ENCODE measurements at places on chromosomes 5 and 9.
A peak's percentile ranks its signal among the peaks of the same experiment; 100 is the strongest.

DNA sequence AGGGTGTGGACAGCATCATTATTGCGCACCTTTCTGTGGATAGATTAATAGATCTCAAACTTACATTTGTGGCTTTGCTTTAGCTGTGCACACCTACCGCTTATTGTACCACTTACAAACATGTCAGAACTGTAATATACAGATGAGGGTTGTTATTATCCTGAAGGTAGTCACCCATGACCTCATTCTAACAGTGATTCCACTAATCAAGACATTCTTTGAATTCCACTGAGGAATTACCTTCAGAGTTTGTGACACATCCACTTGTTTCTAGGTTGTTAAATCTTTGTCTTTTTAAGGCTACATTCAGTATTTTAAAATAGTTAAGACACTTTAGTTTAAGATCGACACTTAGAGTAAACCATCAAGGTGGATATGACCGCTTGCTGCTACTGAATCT, 7.8 kb downstream of the KCNV2 start:
- DNase-seq, result no peak

- peak; percentile 31 for DNase-seq
These were observed 1.2 kb downstream of the N4BP3 start for GRCh38 chr5:178114325-178115135.

- no peak for DNase-seq
These were observed 100.4 kb downstream of the GLDC start for GRCh38 chr9:6545017-6545691.

- DNase-seq, result no peak
These were observed 36.9 kb downstream of the ANKRD33B start for GRCh38 chr5:10600626-10601245.

- no peak for DNase-seq
These were observed 1.9 kb downstream of the IRX2 start for GRCh38 chr5:2749514-2750025.

DNA sequence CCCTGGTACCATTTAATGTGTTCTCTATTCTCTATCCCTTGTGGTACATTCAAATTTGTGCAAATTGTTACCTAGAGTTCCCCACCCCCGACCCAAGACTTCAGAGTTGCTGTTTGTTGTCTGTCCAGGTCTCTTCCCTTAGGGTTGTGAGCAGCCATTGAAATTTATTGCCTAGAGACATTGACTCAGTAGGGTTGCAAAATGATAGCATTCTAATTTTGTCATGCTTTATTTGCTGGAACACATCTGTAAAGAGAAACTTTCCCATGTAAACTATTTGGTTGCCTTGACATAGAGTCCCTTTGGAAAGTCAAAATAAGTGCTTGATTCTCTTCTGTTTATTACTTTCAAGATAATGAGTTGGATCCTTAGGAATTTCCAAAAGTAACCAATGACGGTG, 91.7 kb upstream of the KLF9 start:
- no peak for DNase-seq

DNA sequence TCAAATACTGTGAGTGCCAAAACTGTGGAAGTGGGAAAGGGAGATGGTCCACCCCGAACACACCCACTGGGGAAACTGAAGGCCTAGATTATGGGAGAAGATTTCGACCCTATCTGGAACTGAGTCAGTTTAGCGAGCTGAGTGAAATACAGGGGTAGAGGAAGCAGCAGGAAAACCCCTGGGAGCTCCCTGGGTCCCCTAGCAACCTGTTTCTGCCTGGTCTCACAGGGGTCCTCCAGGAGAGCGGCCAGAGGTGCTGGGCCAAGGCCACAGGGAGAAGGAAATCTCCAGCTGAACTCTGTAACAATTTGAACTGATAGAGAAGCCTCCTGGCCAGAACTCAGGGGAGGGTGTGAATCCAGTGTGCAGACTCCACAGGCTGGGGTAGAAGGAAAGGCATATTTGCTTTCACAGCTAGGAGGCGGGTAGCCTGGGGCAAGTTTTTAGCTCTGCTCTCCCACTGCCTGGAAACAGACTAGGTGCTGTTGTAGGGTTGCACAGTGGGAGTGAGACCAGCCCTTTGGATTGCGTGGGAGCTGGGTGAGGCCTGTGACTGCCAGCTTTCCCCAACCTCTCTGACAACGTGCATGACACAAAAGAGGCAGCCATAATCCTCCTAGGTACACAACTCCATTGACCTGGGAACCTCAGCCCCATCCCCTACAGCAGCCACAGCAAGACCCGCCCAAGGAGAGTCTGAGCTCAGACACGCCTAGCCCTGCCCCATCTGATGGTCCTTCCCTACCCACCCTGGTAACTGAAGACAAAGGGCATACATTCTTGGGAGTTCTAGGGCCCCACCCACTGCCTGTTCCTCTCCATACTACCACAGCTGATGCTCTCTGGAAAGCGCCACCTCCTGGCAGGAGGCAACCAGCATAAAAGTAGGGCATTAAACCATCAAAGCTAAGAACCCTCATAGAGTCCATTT, 78.8 kb upstream of the GPBP1 start:
- DNase-seq, result no peak

DNA sequence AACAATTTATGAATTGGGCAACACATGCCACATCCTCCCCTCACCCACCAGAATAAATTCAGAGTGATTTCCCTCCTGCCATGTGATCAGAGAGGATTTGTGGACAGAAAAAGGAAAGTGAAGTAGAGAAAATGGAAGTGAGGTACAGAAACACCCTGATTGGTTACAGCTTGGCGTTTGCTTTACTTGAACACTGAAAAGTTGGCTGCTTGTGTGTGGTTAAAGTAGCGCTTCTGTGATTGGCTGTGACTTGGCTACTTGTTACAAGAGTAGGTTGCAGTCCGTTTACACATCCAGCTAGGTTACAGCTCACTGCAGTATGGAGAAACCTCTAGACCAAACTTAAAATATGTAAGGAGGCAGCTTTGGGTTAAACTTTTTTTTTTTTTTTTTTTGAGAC, 205.2 kb upstream of the ZNF608 start:
- no peak for DNase-seq

DNA sequence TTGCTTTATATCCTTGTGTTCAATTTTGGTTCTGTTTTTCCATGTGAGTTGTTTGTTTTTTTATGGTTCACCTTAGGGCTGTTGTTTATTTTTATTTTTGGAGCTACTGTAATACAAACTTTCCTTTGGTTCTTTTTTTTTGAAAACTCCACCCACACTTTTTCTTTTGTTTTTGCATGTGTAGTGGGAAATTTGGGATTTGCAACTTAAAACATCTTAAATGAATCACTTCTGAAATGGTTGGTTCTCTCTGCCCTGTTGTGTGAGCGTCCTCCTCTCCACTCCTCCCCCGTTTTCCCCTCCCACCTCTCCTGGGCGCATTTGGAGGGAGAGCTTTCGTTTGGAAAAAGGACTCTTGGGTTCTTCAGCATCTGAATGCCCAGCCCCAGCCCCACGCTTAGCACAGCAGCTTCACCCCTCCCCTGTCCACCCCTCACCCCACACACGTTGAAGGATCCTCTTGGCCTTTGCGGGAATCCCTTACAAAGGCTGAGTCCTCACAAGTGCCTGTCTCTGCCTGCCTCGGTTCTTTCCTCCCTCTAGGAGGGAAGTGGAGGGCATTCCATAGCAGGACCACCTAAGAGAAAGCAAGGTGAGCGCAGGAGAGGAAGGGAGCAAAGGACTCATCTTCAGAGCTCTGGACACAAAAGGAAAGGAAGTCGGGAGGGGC, 67.2 kb downstream of the DMRT1 start:
- DNase-seq, result no peak

GRCh38 chr9:27626244-27627187, 53.2 kb upstream of the C9orf72 start:
- DNase-seq, result no peak

- DNase-seq, result no peak
These were observed 54.0 kb upstream of the LARP1 start for GRCh38 chr5:154701181-154701580.

GRCh38 chr9:110659891-110660541, 8.6 kb upstream of the MUSK start:
- DNase-seq, result no peak

GRCh38 chr9:121974421-121974820, 118.7 kb downstream of the TTLL11 start:
- no peak for DNase-seq

- DNase-seq, result no peak
These were observed 83.2 kb downstream of the TNC start for GRCh38 chr9:115034801-115035200.

GRCh38 chr5:96175090-96175489, 213.4 kb upstream of the ELL2 start:
- no peak for DNase-seq

DNA sequence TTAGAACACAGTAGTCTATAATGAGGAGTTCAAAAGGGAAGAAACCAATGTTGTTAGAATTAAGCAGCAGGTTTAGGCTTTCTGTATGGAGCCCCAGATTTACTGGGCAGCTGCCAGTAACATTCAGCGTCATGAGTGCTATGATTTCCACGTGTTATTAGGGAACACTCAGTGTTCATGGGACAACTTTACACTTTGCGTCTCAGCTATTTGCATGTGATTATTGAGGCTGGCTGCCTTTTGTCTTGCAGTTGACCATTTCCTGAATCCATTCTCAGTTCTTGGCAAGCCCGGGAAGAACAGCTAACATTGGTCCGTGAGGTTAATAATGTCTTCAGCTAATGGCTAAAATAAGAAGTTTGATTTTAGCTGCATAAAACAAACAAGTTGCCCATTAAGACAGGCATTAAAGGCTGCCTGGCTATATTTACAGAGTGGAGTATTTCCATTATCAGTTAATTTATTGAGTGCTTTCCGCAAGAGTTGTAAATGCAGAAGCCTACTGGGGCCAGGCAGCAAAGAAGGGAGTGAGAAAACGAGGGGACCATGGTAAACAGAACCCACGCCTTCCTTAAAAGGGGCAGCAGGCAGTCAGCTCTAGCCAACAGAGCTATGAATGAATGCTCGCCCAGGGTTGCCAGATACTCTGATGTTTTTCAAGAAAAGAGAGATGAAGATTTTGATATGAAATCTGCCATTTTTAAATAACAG, 120.9 kb downstream of the PIP5K1B start:
- no peak for DNase-seq

GRCh38 chr9:134644725-134645606, 3.4 kb downstream of the COL5A1 start:
- no peak for DNase-seq

- DNase-seq, result no peak
These were observed 79.4 kb upstream of the SAP30L start for GRCh38 chr5:154366353-154366752.

- no peak for DNase-seq
These were observed 12.4 kb downstream of the POLK start for GRCh38 chr5:75524071-75524470.

DNA sequence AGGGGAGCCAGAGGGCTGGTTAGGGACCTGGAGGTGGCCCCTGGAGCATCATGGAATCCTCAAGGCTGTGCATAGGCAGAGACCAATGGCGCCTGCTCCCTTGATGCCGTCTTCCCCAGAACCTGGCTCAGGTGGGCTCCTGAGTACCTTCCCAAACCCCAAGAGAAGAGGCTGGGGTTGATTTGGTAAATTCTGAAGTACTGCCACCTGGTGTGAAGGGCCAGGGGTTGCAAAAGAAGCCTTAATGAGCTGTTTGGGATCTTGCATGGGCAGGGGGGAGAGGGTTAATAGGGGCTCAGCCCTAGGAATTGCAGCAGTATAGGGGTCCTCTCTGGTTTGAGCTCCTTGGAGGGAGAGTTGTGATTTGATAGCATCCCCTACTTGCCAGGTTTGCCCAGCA, 52.1 kb downstream of the CYSTM1 start:
- DNase-seq, result no peak

DNA sequence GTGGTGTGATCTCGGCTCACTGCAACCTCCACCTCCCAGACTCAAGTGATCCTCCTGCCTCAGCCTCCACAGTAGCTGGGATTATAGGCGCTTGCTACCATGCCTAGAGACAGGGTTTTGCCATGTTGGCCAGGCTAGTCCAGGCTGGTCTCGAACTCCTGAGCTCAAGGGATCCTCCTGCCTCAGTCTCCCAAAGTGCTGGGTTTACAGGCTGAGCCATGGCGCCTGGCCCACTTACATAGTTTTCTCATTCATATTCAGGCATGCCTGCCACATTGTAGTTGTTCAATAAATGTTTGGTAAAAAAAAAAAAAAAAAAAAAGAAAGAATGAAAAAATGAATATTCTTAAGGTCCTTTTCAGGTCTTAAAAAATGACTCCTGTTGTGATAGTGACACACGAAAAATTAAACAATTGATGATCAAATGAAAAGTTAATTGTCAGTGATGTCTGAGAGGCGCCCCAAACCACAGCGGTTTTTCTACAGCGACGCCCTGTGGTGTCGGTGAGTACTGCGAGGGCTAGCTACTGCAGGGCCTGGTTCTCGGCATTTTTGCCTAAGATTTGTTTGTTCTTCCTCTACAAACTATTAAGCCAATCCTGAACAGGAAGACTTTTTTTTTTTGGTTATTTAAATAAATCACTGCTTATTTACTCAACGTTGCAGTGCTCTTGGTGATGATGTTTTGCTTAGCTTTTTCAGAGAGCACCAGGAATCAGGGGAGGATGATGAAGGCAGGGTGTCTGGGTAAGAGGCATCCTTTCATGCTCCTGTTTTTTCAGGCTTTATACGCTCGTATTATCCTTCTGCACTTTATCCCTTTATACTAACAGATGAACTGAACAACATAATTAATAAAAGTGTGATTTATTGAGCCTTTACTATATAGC, 67.0 kb upstream of the DPYSL3 start:
- DNase-seq, result no peak

DNA sequence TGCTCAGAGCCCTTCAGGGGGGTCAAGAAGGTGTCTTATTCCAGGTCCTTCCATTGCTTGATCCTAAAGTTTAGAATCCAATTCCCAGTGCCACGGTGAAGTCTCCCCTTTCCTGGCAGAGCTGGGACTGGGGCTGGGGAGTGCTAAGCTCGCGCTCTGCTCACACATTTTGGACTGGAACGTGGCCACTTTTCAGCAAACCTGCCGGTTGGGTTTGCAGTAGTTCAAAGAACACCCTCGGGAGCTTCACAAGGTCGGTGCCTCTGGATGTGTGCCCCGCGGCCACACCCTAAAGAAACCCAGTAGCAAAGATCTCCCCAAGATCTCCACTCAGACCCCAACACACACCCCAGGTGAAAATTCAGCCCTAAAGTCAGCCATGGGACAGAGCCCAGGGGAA, at the start of gene C9orf152:
C9orf152 (minus strand) TSS at position 129 of the 400 bp plus-strand sequence. CDS start 580 bp downstream, outside the sequence.
- DNase-seq, result no peak

DNA sequence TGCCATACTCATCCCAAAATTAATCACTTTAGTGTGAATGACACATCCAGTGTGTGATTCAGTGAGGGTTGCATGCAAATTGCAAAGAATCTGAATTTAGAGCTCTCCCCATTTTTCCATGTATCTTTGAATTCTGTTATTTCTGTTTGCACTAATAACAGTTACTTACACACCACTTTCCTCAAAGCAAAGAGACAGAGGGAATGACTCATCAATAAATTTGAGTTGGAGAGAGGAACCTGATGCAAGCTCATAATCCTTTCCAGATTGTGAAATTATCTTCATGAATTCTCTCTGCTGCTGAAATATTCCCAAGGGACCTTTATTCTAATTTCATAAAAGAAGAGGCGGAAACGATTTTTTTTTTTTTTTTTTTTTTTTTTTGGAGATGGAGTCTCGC, 204.8 kb downstream of the CDH9 start:
- DNase-seq, result no peak

DNA sequence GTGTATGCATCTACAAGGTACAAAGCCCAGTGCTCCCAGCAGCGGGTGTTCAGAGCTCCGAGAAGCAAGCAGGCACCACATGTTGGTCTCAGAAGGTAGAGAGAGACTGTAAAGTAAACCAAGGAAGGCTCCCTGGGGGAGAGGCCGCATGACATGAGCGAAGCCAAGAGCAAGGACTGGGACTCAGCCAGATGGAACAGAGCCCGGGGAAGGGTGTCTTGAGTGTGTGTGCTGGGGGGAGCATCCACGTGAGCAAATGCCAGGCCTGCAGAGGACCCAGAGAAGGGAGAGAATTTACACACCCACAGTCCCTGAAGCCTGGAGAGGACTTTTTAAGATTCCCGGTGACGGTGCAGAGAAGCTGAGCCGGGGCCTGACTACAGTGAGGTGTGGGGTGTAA, 15.2 kb upstream of the KCNIP1 start:
- no peak for DNase-seq
